Right cardiac atrium (tissue), 5 donors: ENCODE measurements at places on chromosomes 4 and X. TPM values are rescaled to one million over a fixed set of nuclear protein-coding genes. Genes with fewer than 3 reads are reported as not detected.

The PHKA1 gene
- 9.9 TPM for total RNA-seq

DNA sequence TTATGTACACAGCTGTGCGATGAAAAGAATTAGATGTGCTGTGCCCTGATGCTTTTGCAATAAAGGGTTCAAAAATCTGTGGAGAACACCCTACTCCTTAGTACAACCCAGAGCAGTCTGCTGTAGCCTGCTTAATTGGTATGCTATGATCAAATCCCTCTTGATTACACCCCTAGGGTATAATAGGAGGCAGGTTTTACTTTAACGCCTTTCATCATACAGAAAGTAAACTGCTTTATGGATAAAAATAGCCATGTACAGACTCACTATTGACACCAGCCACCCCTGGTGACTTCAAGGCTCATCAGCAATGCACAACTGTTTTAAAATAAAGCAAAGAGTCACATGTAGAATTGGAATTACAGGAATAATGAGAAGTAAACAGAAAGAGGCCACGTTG, 315.3 kb downstream of the DMD start:
- no peak for DNase-seq

- DNase-seq, result no peak
These were observed 4.1 kb upstream of the HPF1 start for GRCh38 chr4:169761846-169762245.

GRCh38 chr4:106021737-106022410, 126.6 kb downstream of the NPNT start:
- DNase-seq, result no peak

- no peak for DNase-seq
These were observed 6.2 kb downstream of the CHIC2 start for GRCh38 chr4:54058171-54058570.
